ENCODE measurements at places on chromosomes 12 and 14.

GRCh38 chr12:52836491-52837412 is 2.6 kb upstream of the KRT79 start:
- no peak for DNase-seq

DNA sequence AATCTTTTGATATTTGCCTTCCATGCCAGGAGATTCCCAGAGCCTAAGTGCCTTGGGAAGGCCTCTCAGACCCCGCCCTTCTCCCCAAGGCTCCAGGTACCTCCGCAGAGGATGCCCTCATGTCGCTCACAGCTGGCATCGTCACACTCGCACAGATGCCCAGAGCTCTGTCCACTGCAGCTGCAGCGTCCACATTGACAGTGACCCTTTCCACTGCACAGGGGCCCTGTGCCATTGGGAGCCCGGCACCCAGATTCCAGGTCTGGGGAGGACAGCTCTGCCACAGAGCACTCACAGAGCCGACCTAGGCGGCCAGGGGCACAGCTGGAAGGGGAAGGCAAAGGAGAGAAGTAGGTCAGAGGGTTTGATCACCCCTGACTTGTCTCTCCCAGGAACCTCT is 12.3 kb upstream of the CSAD start:
- DNase-seq = no peak

GRCh38 chr14:105917933-105918436 is 391.6 kb downstream of the TMEM121 start:
- DNase-seq = no peak

GRCh38 chr12:122079532-122080081 is 1.1 kb downstream of the MLXIP start:
- DNase-seq = no peak

DNA sequence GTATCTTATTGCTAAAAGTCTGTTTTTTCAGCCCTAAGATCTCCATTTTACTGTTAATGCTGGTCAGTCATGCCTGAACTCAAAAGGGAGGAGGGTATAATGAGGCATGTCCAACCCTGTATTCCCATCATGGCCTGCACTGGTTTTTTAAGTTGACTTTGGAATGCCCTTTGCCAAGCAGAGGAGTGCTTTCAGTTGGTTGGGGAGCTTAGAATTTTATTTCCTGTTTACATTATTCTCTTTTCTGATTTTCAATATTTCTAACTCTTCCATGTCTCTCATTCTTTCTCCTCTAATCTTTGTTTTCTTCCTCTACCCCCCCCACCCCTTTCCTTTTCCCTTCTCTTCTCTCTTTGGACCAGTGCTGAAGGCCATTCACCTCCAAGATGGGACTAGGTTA is 4.9 kb upstream of the DHRS2 start:
- no peak for DNase-seq

- no peak for DNase-seq
Observed at GRCh38 chr12:52878507-52879393, 26.1 kb downstream of the KRT8 start.

GRCh38 chr12:80659512-80660063 is 47.8 kb upstream of the MYF6 start:
- no peak for DNase-seq

DNA sequence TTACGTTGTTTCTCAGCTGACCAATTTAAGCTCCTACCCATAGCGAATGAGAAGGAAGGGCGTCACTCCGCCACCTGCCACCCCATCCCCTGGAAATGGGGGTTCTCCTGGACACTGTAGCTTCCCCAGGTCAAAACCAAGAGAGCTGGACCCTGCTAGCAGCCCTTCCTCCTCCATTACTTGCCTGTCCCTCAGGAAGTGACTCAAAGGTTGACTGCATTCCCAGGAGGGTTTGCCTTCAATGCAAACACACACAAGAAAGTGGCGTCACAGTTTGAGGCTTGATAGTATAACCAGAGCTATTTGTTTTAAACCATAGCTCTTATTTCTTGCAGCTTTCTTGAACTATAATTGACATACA is 79.1 kb downstream of the KCNK13 start:
- no peak for DNase-seq

- DNase-seq = no peak
Observed at GRCh38 chr14:35509846-35510245, 24.1 kb upstream of the INSM2 start.

- DNase-seq = no peak
Observed at GRCh38 chr12:10891937-10892336, 7.9 kb upstream of the PRH1 start.

GRCh38 chr12:49767333-49767732 is 26.0 kb downstream of the TMBIM6 start:
- no peak for DNase-seq

DNA sequence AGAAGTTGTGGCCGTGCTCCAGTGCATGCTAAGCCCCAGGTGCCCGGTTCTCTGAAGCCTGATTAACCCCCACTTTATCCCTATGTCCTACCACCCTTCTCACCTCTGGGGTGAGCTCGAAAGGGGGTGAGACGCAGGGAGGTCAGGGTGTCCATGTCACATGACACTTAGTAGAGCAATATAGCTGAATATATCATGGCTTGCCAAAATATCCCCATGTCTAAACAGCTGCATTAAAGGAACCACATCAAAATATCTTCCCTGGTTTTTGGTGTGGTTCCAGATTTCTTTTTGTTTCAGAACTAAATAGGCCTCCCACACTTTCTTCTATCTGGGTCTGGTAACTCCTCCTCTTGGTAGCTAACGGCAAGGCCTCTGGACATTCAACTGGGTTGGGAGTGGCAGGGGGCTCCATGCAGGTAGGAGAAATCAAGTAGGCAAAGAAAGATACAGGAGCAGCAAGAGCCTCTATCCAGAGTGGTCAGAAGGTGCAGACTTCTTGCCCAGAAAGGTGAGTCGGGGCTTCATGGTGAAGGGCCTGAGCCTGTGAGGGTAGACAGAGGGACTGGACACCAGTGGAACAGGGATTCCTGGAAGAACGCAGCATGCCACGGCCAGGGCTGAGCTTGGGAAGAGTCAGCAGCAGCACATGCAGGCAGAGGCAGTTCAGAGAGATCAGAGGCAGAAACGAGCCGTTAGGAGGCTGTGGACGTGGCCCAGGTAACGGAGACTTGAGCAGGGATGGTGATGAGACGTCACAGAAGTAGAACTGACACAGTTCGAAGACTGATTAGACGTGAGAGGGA is 202.8 kb upstream of the DIO3 start:
- no peak for DNase-seq

GRCh38 chr12:2179953-2180736 is 127.4 kb downstream of the CACNA1C start:
- DNase-seq = no peak

DNA sequence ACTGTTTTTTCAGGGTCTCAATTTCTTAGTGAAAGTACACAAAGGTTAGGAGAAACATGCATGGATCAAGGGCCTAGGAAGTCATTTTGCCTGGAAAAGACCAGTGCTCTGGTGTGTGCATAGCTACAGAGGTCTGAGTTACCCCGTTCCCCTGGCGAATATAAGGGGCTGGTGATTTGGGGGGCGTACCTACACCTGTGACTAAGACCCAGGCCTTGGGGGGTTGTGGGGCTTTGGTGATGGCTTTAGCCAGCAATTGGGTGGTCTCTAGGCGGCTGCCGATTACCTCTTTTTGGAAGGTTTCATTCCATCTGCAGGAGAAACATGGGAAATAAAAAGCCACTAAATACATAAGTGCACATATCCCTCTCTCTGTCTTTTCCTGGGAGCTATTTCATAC is 1.1 kb downstream of the SDR39U1 start:
- DNase-seq = no peak

DNA sequence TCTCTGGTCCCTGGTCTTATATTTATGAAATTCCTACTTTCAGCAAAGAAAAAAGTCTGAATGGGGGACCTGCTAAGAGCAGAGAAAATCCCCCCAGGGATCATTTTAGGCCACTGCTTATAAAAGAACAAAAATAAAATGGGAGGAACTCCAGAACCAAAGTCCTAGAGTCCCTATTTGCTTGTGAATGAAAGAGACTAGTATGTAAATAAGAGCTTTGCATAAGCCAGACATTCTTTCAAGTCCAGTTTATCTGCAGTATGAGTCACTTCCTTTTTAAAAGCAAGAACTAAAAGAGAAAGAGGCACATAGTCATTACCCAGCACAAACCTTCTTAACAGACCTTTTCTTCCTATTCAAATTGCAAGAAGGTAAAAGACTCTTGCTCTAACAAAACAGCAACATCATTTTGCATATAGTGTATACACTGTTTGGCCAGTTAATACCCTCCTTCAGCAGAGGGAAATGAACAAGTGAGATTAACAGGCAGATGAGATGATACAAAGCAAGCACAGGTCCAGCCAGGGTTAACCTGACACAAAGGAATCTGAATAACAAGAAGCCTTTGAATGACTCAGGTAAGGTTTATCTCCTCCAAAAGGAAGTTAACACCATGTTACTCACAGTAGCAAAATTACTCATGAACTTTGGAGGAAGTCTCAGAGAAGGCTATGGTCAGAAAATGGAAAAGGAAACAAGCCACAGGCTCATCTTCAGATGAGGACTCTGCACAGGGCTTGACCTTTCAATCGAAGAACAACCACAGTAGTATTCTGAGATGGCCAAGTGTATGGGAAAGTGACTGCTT is 87.3 kb downstream of the PHLDA1 start:
- no peak for DNase-seq

- no peak for DNase-seq
Observed at GRCh38 chr14:95527387-95528002, 7.4 kb upstream of the GLRX5 start.

- DNase-seq = no peak
Observed at GRCh38 chr14:35754671-35755070, 54.4 kb downstream of the RALGAPA1 start.

- no peak for DNase-seq
Observed at GRCh38 chr12:55706568-55707218, 1.0 kb downstream of the ITGA7 start.

DNA sequence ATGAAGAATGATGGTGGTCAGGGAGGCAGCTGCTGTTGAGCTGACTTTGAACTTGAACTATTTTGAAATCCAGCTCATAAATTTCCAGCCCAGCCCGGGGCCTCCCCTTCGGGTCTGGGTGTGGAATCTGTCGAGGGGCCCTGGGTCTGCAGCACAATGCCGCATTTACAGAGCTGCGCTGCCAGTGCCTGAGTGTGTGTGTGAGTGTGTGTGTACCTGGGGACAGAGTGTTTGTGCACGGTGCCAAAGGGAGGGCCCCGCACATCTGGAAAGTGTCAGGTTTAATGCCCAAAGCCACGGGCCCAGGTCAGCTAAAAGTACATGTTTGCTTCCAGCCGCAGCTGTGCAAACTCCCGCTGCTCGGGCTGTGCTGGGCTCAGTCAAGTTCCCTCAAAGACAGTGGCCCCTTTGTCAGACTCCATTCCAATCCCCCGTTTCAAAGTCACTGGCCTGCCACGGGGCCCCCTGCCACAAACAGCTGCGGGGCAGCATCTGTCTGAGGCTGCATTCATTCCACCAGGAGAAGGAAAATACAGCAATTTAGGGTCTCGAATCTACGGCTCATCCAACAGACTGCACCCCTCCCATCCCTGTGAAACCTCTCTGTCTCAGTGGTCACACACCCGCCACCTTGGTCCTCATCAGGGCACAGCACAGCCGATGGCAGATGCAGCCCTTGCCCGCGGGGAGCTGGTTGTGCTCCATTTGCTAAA is 16.3 kb upstream of the RFLNA start:
- no peak for DNase-seq

DNA sequence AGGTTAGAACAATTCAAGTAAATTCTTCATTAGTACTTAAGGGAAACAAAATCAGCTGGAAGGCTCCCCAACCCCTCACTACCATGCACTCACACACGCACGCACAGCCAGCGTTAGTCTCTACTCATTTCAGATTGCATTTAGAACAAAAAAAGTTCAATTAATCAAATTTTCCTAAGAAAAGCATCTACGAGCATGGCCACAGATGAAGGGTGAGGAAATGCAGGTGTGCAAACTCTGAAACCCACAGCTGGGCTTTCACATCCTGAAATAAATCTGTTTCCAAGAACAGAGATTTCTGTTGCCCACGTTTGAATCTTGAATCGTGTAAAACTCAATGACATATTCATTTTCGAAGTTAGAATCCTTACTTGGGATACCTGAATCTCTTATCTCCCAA is 62.6 kb downstream of the SEL1L start:
- DNase-seq = no peak

DNA sequence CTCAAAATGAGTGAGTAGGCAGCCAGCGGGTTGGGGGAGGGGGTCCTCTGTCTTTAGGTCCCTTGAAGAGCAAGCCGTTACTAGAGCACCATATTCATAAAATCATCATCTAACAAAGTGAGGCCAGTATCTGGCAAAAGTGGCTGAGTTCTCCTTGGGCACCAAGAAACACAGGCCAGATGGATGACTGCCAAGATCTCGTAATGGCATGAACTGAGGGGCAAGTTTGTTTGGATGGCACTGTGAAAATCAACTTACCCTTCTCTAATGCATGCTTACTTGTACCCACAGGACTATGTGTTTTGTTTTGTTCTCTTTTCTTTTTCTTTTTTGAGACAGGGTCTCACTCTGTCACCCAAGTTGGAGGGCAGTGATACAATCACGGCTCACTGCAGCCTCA is 41.6 kb downstream of the GNPTAB start:
- DNase-seq = no peak

GRCh38 chr14:55756078-55756477 is 176.1 kb downstream of the KTN1 start:
- no peak for DNase-seq

GRCh38 chr14:97178781-97179180 is 381.6 kb downstream of the VRK1 start:
- no peak for DNase-seq

DNA sequence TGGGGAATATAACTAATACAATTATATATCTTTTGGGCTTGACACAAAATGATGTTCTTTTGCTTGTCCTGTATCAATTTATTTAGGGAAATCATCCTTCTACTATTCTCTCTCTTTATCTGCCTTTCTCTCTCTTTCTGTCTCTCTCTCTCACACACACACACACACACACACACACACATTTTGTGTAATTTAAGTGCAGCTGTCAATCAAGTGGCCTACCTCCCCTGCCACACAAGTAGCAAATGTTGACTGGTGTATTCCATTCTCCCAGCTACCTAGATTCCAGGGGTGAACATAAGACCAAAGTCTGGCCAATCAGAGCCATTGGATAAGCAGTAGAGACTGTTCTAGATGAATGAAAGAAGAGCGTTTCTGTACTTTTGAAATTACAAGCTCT is 127.6 kb downstream of the C12orf42 start:
- DNase-seq = no peak

DNA sequence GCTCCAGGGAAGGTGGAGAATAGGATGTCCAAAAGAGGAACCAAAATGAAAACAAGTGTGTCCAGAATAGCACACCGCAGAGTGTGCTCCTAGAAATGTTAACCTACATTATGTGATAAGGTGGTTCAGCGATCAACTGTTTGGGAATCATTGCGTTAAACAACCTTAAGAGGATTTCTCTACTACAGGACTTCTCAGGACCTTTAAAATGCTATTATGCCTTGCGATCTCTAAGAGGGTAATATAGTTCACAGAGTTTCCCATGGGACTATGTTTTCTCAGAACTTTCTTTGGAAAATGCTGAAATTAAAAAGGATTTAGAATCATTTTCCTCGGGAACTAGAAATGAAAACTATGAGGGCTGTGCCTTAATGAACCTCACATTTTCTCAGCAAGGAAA is 1.8 kb downstream of the GLT8D2 start:
- no peak for DNase-seq

GRCh38 chr14:51862176-51862796 is 1.9 kb downstream of the GNG2 start:
- no peak for DNase-seq

GRCh38 chr14:81200054-81200453 is 20.7 kb downstream of the GTF2A1 start:
- no peak for DNase-seq

- no peak for DNase-seq
Observed at GRCh38 chr14:28785096-28785952, 18.7 kb downstream of the FOXG1 start.

- no peak for DNase-seq
Observed at GRCh38 chr14:64502887-64503433, 678 bp downstream of the ZBTB25 start.
